ENCODE measurements at places on chromosomes 6 and 20.

- no peaks in the 10 kb centered on the region for H3K27me3 ChIP-seq
- no peaks in the 10 kb centered on the region for H3K36me3 ChIP-seq
- no peak overlapping the region for H3K4me3 ChIP-seq
- H3K4me1 ChIP-seq = peaks cover 6% of the 10 kb centered on the region
- DNase-seq = peak; percentile 71
- H3K27ac ChIP-seq = no peak overlapping the region
Measured at GRCh38 chr6:166058064-166058739, 109.4 kb downstream of the TBXT start.

GRCh38 chr6:71706523-71706922, 179.8 kb upstream of the RIMS1 start:
- no peaks in the 10 kb centered on the region for H3K27me3 ChIP-seq
- H3K4me3 ChIP-seq = no peak overlapping the region
- H3K4me1 ChIP-seq = no peaks in the 10 kb centered on the region
- H3K27ac ChIP-seq = no peak overlapping the region
- DNase-seq = no peak

DNA sequence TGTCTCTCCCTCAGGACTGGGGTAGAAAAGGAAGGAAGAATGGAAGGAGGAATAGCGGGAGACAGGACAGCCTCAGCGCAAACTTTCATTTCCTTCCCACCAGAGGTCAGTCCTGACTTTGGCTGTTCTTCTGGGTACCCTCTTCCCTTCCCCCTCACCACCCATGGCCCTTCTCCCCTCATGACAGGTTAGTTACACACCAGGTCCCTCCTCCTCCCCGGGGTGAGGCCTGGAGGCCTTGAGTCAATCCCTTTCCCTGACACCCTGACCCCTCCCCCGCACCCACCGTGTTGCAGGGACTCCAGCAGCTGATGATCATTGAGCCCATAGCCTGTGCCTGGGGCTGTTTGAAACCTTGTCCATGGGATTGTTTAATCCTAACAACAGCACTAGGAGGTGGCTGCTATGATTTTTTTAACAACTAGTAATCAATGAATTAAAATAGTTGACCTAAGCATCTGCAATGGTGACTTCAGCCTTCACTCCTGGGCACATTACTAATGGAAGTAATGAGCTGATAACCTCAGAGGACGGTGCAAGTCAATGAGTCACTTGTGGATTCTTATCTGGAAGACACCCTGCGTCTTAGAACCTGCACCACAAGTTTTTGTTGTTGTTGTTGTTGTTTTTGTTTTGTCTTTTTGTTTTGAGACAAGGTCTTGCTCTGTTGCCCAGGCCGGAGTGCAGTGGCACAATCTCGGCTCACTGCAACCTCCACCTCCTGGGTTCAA, 46.6 kb upstream of the CCDC167 start:
- no peak overlapping the region for H3K27ac ChIP-seq
- no peaks in the 10 kb centered on the region for H3K36me3 ChIP-seq
- no peak for DNase-seq
- H3K4me3 ChIP-seq = no peak overlapping the region
- H3K27me3 ChIP-seq = no peaks in the 10 kb centered on the region

- no peak overlapping the region for H3K27ac ChIP-seq
- H3K4me1 ChIP-seq = no peaks in the 10 kb centered on the region
- DNase-seq = no peak
- H3K36me3 ChIP-seq = no peaks in the 10 kb centered on the region
- no peaks in the 10 kb centered on the region for H3K27me3 ChIP-seq
- no peak overlapping the region for H3K4me3 ChIP-seq
Measured at GRCh38 chr6:22078802-22079545, 217.9 kb downstream of the PRL start.

DNA sequence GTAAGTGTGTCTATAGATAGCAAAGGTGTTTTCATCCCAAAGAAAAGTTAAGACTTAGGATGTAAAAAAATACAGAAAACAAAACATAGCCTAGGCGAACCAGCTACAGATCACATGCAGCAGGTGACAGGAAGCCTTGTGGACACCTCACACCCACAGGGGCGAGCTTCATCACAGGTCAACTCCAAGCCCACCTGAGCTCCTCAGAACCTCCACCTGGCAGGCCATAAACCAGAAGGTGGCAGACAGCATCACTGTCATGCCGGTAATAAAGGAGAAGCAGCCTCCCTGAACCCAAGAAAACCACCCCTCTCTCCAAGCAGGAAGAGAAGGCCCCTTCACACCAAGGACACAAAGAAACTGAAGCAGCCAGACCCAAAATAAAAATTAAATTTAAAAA, 1.0 kb downstream of the RALGAPA2 start:
- peak overlapping the region; percentile 76 for H3K4me3 ChIP-seq
- no peaks in the 10 kb centered on the region for H3K27me3 ChIP-seq
- no peaks in the 10 kb centered on the region for H3K36me3 ChIP-seq
- no peak for DNase-seq

DNA sequence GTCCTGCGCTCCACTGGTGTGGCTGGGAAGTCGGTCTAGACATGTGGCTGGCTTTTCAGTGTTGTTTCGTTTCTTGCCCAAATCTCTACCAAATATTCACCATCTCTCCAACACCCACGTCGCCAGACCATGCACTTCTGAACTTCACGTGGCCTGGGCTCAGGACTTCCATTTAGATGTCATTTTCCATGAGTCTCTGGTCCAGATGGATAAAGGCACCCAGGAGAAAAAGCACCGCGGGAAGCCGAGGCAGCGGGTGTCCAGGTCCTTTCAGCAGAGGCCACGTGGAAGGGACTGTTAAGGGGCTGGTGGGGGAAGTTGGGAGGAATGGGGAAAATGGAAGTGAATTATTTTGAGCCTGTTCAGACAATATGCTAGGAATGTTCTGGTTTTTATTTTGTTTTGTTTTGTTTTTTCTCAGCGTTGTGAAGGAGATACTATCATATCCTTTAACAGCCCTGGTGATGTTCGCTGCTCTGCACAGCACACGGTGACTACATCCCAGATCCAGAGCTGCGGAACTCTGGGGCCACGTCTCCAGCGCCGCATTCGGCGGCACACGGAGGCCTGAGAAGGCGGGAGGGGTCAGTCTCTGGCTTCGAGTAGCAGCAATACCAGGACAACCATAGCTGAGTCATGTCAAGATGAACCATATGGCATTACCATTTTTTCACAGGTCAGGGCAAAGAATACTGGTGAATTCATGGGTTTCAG, 230.3 kb downstream of the THBS2 start:
- no peak overlapping the region for H3K27ac ChIP-seq
- H3K4me3 ChIP-seq = no peak overlapping the region
- H3K27me3 ChIP-seq = no peaks in the 10 kb centered on the region
- DNase-seq = no peak
- H3K36me3 ChIP-seq = no peaks in the 10 kb centered on the region
